Activated naive CD4-positive, alpha-beta T cell treated with anti-CD3 and anti-CD28 coated beads for 36 hours (primary cell): ENCODE measurements at places on chromosomes 16 and 17.

GRCh38 chr17:37458805-37459204 lies 30.9 kb upstream of the DUSP14 start:
- DNase-seq = no peak

- DNase-seq = no peak
Observed at GRCh38 chr17:66753126-66753920, 81.6 kb upstream of the CACNG5 start.

DNA sequence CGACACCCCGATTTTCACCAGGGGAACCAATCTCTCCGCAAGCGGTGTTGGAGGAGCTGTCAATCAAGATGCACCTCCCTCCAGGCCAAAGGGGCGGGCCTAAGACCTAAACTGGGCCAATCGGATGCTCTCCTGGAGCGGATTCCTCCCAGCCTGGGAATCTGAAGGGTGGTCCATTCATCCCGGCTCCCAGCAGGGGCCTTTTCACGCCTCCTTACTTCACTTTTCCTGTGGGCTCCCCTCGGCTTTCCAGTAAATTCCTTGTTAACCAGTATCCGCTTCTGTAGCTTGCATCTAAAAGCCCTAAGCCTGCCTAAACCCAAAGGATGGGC lies 17.1 kb downstream of the C16orf74 start:
- no peak for DNase-seq

DNA sequence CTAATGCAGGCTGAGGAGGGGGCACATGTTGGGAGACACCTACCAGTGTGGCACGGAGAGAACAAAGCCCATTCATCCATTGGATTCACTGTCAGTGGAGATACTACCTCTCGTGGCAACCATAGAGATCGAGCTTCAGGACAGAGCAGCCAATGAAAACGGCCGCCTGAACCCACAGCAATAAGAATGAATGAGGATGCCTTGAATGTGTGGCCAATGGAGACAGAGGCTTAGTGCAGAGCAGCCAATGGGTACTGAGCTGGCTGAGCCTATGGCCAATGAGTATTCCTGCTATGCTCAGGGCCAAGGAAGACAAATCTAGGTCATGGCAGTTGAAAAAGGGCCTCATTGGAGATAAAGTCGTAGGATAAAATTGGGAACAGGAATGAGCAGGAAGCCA lies 10.9 kb downstream of the ARHGEF15 start:
- DNase-seq = no peak

DNA sequence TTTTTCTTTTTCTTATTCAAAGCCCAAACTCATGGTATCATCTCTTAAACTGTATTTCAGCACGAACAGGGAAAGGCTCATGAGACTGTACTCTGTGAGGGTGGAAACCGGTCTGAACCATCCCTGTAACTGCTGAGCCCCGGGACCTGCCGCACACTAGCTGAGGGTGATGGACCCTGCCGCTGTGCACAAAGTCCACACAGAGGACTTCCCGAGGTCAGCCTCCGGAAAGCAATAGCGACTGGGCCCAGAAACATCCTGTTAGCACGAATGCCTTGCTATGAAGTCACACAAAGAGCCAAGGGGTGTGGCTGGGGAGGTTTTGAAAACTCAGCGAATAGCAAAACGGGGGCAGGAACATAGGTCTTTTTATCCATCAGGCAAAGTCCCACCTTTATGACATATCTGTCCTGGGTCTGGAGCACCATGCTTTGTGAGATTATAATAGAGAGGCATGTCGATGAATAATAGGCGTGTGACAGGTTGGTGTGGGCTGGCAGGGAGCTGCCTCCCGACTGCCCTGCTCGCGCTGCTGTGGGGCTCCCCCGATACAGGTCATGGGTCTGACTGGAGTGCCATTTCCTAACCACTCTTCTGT lies 33.4 kb downstream of the CDK5R1 start:
- peak; percentile 88 for DNase-seq

GRCh38 chr17:46773221-46773605 lies 45.3 kb downstream of the WNT3 start:
- DNase-seq = no peak

GRCh38 chr16:3610698-3611145 lies 684 bp downstream of the SLX4 start:
- DNase-seq = no peak

GRCh38 chr17:8865811-8866210 lies 1.7 kb downstream of the PIK3R6 start:
- DNase-seq = no peak

DNA sequence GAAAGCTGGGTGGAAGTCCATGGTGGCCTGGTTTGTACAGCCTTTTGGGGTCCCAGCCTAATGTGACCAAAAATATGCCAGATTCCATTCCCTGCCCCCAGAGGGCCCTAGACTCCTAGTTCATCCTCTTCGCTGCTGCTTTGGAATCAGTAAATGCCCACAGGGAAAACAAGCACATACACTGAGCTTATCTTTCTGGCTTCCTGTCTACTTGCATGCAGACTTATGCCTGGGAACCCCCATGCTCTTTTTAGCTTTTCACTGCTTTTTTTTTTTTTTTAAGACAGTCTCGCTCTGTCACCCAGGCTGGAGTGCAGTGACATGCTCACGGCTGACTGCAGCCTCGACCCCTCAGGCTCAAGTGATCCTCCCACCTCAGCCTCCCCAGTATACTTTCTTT lies 6.2 kb upstream of the CD300LG start:
- DNase-seq = no peak

GRCh38 chr16:67645397-67646121 lies 615 bp downstream of the CARMIL2 start:
- DNase-seq = no peak

DNA sequence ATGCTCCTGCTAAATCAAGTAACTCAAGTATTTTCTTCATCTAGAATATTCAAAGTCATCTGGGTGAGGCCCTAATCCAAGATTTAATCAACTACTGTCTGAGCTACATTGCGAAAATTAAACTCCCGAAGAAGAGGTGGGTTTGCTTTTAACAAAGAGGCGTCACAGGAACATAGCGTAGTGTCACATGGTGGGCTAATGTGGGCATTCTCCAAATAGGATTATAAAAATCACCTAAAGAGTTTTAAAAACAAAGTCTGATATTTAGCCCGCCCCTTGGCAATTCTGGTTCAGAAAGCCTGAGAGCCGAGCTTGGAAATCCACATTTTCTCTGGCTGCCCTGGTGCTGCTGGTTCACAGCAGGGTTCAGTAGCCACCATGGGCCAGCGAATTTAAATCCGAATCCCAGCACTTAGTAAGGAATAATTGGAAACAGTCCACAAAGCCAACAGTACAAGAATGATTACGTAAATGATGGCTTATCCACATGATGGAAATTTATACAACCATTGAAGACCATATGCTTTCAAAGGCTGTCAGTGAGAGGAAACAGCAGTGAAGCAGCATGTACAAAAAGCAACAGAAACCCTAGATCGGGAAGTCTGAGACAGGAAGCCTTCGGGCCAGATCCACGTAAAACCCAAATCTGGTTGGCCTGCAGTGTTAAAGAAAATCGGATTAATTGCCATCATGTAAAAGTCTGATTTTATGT lies 8.8 kb downstream of the PMM2 start:
- no peak for DNase-seq

- no peak for DNase-seq
Observed at GRCh38 chr16:49466529-49466831, 92.9 kb downstream of the C16orf78 start.

DNA sequence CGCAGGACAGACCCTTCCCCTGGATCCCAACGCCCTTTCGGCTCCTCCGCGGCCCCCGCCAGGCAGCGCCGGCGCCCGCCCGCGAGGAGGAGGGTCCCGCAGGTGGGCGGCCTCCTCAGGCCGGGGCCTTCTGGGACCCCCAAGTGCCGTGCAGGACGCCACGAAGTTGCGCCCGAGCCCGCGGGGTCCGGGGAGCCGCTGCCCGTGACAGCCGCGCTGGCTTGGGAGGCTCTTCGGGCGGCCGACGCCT lies 504 bp downstream of the ERN1 start:
- no peak for DNase-seq

GRCh38 chr16:19926449-19927390 lies 42.1 kb upstream of the GPRC5B start:
- no peak for DNase-seq

DNA sequence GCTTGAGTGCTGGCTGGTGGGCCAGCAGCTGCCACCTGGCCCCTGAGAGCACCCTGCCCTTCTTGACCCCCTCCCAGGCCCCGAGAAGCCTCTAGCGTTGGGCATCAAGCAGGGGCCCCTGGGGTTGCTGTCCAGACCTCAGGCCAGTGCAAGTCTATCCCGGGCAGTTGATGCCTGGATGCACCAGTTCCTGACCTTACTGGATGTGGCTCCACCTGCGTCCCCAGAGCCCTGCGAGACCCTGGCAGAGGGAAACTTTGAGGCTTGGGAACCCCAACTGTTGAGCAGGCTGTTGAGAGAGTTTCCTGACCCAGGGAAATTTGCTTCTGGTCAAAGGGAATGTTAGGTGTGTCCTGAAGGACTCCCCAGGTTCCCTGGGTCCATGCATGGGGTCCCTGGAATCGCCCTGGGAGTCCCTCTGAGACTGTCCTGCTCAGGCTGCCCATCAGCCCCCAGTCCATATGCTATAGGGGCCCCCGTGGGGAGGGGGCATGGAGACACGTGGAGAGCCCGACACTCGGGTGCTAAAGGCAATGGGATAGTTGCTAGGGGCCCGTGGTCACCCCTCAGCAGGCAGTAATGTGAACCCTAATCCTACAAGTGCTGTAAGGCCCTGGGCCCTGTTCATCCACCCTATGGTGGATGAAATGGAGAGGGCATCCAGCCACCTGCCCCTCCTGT lies 46.4 kb downstream of the RAB11FIP4 start:
- DNase-seq = no peak

- DNase-seq = no peak
Observed at GRCh38 chr17:27568216-27568615, 62.8 kb upstream of the LGALS9 start.

- peak; percentile 39 for DNase-seq
Observed at GRCh38 chr16:27258241-27258734, 10.3 kb downstream of the NSMCE1 start.

- DNase-seq = no peak
Observed at GRCh38 chr16:50024207-50024606, 818 bp upstream of the CNEP1R1 start.

DNA sequence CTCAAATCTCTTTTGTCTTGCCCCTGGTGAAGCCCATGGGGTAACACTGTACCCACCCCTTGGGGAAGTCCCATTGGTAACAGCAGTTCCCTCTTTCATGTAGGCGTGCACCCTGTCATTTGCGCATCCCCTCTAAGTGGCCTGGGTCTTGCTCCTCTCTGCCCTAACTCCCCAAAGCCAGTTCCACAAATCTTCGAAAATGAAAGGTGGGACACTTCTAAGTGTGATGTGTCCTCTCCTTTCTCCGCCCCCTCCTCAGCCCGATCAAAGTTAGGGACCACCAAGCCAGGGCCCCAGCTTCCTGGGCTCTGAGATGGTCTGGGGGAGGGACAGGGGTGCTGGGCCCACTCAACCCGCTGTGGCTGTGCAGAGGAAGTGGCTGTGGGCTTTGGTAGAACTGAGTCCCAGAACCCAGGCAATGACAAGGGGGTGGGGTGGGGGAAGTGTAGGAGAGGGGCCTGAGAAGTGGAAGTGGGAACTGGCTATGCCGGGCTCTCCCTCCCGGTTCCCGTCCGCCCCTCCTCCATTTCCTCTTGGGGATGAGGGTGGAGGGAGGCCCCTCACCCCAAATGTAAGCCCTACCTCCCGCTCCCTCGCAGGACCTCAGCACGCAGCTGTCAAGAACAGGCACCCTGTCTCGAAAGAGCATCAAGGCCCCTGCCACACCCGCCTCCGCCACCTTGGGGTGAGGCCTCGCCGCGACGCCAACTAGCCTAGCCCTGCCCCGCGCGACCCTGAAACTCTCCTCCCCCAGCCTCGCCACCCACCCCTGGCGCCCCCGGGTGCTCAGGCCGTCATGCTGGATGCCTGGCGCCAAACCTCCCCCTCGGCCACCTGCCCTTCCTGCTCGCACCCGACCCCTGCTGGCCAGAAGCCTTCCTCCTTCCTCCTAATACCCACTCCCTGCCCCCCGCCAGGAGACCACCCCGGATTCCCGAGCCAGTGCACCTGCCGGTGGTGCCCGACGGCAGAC lies 8.7 kb downstream of the ABI3 start:
- DNase-seq = peak; percentile 54

DNA sequence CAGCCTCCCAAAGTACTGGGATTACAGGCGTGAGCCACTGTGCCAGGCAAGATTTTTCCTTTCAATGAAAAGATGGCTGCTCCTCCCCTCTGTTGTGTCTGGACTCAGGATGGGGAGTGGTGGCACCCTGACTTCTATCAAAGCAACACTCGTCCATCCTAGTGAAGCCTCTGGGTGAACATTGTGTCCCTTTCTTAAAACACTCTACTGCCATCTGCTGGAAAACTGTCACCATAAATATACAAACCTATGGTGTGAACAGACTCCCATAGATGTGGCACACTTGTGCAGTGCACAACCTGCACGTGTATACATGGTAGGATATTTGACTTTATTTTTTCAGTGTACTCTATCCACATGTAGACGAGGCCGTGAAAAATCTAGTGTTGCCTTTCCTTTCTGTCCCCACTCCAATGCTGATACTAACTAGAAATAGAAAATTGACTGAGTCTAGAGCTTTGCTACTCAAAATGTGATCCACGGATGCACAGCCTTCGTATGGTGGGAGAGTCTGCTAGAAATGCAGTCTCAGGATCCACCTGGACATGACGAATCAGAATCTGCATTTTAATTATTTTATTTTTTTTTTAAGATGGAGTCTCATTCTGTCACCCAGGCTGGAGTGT lies 55.9 kb upstream of the PLCG2 start:
- DNase-seq = peak; percentile 53

GRCh38 chr16:27547134-27547533 lies 2.6 kb downstream of the GTF3C1 start:
- no peak for DNase-seq

DNA sequence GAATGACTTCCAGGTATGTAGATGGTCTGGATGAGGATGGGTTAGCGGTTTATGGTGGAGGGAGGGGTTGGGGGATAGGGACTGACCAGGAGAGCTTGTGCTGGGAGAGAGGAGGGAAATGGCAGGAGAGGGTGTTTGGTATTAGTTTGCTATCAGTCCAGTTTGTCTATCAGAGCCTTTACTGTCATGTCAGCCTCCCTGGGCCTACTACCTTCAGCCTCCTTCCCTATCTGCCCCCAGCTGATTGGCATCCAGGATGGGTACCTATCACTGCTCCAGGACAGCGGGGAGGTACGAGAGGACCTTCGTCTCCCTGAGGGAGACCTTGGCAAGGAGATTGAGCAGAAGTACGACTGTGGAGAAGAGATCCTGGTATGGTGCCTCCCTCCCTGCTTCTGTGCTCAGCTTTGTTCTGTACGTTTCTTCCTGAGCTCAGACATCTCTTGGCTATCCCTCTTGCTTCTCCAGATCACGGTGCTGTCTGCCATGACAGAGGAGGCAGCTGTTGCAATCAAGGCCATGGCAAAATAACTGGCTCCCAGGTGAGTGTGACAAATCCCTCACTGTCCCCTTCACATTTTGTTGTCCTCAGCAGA lies 3.8 kb downstream of the EIF5A start:
- no peak for DNase-seq

DNA sequence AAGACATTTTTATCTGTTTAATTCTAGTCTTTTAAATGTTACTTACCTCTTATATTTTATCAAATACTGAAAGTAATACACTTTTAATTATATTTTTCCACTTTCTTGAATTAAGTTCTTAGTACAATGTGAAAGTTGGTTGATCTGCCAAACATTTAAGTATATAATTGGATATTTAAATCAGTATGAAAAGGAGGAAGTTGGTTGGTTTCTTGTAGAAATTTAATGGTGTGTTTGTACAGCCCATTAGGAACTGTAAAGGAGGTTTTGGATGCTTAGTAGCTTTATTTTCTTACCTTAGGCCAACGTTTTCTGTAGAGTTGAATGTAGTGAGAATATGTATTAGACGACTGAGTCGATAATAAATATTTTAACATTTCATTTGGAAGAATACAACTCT lies 5.4 kb downstream of the NFATC3 start:
- no peak for DNase-seq
